ENCODE measurements at places on chromosomes 5 and 9.

DNA sequence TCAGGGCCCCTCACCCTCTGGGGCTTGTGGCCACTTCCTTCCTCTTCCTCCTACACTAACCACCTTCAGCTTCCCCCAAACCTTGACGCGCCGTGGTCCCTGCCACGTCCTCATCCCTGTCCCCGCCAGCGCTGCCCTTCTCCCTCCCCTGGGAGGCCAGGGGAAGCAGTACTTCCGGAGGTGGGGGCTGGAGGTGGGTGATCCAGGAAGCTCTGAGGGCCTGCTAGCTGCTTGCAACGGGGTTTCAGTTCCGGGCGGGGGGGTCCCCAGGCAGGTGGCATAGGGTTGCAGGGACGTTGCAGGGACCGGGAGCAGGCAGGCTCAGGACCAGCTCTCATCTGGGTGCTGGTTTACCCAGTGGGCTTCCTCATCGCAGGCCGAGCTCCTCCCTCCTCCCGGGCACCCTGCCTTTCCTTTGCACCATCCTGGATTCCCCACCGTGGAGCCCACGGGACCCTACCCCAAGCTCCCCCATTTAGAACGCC is 70.0 kb downstream of the RXRA start:
- DNase-seq = no peak

GRCh38 chr9:79598562-79599345 is 27.0 kb downstream of the TLE4 start:
- no peak for DNase-seq

DNA sequence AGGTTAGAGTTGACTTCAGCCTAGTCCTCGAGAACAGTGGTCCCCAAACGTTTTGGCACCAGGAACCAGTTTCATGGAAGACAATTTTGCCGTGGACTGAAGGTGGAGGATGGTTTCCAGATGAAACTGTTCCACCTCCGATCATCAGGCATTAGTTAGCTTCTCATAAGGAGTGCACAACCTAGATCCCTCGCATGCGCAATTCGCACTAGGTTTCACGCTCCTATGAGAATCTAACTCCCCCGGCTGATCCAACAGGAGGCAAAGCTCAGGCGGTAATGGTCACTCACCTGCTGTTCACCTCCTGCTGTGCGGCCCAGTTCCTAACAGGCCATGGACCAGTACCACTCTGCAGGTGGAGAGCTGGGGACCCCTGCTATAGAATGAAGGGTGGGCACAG is 163.6 kb downstream of the CDH6 start:
- DNase-seq = no peak

GRCh38 chr5:24161559-24161958 is 483.2 kb downstream of the CDH10 start:
- DNase-seq = no peak

DNA sequence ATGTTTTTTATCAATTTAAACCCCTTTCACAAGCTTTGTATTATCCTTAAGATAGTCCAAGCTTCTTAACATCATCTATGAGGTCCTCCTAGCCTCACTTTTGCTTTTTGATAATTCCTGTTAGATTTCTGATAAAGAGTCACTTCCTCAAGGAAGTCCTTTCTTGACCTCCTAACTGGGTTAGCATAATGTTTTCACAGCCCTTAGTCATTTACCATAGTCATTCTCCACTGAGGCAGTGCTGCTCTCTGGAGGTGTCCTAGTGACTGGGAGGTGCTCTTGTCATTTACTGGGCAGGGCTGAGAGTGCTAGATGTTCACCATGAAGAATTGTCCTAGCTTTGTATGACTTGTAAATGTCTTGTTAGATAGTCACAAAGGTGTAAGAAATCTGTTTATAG is 26.4 kb downstream of the TNPO1 start:
- no peak for DNase-seq

- DNase-seq = no peak
These were observed 249.3 kb upstream of the DMRT1 start for GRCh38 chr9:592225-592624.

GRCh38 chr9:14989811-14990210 is 79.6 kb upstream of the FREM1 start:
- peak; percentile 40 for DNase-seq

DNA sequence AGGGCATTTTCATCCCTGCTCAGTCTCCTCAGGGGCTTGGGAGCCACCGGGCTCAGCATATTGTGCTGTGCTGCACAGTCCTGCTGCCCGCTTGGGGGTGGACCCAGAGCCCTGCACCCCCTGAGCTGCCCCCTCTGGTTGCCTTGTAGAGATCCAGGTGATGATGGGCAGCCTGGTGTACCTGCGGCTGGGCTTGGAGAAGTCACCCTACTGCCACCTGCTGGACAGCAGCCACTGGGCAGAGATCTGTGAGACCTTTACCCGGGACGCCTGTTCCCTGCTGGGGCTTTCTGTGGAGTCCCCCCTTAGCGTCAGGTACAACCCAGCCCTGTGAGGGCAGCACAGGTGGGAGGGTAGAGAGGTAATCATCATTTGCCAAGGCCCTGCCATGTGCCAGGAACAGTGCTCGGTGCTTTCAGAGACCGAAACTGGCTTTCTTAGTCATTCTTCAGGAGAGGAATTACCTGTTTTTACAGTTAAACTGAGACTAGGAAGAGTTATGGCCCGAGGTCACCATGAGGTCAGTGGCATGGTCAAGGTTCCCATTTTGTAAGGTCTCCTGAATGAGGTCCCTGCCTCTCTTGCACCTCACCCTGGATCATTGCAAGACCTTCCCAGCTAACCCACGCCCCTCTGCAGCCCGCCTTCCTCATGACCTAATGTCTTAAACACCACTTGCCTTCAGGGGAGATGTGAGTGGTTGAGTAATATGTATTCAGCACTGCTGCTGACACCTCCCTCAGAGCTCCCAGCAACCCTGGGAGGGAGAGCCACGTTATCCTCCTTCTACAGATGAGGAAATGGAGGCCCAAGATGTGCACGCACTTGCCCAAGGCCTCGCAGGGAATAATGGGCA is 7.5 kb downstream of the NHP2 start:
- peak; percentile 26 for DNase-seq

- DNase-seq = no peak
These were observed 310.4 kb downstream of the GADD45G start for GRCh38 chr9:89915187-89915586.

GRCh38 chr5:168893283-168893682 is 314.1 kb upstream of the PANK3 start:
- no peak for DNase-seq

DNA sequence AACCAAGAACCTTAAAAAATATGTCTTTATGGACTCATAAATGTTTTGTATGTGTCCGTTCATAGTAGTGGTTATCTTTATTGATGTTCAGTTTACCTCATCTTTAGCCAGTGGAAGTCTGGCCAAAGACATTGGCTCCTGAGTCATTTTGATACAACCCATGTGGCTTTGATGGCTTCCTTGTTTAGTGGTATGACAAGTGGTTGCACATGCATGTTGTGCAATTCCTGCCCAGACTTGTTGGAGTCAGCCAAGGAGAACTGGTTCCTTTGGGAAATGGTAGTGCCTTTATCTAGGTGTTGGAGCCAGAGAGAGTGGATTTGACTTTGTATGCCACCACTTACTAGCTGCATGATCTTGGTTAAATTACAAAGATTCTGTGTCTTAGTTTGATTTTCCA is 94.3 kb downstream of the RPS23 start:
- DNase-seq = peak; percentile 75

- DNase-seq = peak; percentile 12
These were observed 26.9 kb downstream of the CNOT6 start for GRCh38 chr5:180521101-180521500.

GRCh38 chr9:73753171-73753570 is 601.5 kb downstream of the ANXA1 start:
- DNase-seq = no peak

- DNase-seq = no peak
These were observed 26.2 kb downstream of the ABO start for GRCh38 chr9:133248726-133249295.
